ENCODE measurements at places on chromosomes 7 and 10. TPM values are rescaled to one million over a fixed set of nuclear protein-coding genes. Genes with fewer than 3 reads are reported as not detected.

DNA sequence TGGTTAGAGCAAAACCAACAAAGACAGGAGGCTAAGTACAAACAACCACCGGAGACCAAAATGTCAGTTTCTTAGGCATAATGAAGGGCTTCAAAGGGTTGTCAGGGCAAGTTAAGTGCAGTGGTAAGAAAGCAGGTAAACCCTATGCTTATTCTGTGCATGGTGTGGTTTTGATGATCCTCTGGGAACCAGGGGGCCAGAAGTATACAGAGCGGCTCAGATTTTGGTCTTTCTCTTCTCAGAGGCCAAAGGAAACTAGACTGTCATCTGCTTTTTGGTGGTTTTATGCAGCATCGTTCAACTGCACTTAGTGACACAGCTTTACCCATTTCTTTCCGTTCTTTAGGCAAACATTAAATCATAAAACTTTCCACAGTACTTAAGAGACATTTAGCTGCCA, 332.7 kb upstream of the CELF2 start:
- DNase-seq, result no peak

- DNase-seq, result no peak
Observed at GRCh38 chr7:98418636-98419315, 17.9 kb upstream of the BAIAP2L1 start.

DNA sequence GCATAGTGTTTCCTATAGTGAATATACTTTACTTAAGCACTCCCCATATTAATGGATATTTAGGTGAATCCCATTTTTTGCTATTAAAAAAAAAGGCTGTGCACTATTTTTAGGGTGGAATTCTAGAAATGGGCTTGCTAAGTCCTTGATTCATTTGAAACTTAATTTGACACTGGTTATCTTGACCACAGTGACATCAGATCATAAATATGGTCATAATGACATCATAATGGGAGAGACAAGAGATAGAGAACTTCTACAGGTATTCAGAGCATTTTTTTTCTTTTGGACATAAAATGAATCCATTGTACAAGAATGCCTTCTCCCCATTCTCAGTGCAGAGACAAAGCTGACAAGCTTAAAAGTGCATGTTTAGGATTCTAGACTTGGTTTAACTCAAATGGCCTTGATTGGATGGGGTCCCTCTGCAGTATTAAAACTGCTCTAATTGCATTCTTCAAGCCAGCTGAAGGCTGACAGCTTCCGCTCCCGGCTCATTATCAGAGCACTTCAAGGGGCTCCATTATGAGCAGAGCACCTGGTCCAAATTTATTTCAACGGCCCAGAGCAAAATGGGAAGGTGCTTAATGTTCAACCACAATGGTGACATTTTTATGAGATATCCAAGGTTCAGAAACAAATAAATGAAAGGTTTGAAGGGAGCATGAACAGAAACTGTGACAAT, 104.8 kb downstream of the JAZF1 start:
- no peak for DNase-seq

GRCh38 chr10:69516316-69516715, 56.9 kb downstream of the NEUROG3 start:
- DNase-seq, result no peak

DNA sequence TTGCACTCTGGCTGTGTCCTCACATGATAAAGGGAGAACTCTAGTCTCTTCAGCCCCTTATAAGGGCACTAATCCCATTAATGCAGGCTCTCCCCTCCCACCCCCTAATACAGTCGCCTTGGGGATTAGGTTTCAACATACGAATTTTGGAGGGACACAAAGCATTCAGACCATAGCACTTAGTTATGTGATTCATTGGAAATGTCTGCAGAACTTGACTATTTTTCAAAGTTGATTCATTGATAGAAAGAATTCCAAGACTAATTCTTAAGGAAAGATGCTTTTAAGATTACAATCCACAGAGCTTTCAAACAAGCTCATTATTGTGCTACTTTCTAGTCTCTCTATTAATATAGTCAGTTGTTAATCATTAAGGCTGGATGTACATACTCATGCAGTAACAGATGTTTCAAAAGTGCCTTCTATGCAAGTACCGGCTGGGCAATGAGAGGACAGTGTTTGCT, 85.3 kb upstream of the RPA3 start:
- no peak for DNase-seq

GRCh38 chr10:95485056-95485844, 75.9 kb downstream of the SORBS1 start:
- DNase-seq, result no peak

DNA sequence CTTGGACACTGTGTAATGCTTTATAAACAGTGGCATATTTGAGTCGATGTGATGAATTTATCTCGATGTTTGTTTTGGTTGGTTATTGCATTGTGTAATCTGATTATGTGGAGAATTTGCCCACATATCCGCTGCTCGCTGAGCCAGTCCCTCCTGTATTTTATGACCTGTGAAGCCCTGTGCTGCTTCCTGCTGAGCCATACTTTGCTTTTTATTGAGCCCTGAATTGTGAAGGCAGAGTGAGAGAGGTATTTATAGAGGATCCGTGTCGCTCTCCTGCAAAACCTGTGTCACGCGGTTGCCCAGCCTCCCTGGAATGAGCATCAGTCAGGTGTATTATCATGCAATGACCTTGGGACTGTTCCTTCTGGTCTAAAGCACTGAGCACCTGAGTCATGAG, 253.7 kb downstream of the ARHGAP21 start:
- no peak for DNase-seq

DNA sequence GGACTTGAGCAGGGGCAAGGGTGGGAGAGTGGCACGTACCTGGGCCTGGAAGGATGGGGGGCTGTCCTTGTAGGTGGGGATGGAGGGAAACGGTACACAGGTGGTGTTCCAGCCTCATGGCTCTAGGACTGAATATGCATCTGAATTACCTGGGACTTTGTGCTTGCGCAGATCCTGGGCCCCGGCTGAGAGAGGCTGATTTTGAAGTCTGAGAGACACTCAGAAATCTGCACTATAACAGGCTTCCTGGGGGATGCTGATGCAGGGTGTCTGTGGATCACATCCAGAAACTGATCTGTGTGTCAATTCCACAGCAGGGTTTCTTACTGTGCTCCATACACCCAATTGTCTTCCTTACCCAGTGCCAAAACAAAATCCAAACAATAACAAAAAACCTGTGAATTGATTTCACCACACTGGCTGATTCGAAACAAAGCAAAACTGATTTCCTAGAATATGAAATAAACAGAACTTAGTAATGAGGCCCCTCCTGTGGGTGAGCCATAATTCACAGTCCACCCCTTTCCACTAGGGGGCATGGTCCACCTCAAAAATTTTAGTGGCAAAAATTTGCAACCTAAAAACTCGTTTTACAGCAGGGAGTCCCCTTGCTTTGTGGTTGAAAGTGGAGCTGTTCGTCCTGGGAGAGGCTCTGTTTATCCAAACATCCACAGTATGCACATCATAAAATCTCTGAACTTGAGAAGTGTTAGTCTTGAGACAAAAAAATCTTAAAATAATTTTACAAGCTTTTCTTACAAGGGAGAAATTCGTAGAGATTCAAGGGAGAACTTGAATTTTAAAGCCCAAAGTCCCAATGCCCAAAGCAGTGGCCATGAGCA, 32.0 kb upstream of the PLEKHA1 start:
- peak; percentile 58 for DNase-seq

- DNase-seq, result no peak
Observed at GRCh38 chr7:44143646-44144250, 2.6 kb upstream of the MYL7 start.

The JAZF1 gene
- 4.6 TPM for total RNA-seq

The KCP gene
- total RNA-seq, result 0.55 TPM

The TBC1D12 gene
- 0.96 TPM for total RNA-seq

The C10orf53 gene
- not detected for total RNA-seq

The NFKB2 gene
- total RNA-seq, result 146 TPM

The GHRHR gene
- not detected for total RNA-seq

The UCN3 gene
- total RNA-seq, result not detected
